Activated gamma-delta T cell (primary cell): ENCODE measurements at places on chromosomes 1 and 21.

DNA sequence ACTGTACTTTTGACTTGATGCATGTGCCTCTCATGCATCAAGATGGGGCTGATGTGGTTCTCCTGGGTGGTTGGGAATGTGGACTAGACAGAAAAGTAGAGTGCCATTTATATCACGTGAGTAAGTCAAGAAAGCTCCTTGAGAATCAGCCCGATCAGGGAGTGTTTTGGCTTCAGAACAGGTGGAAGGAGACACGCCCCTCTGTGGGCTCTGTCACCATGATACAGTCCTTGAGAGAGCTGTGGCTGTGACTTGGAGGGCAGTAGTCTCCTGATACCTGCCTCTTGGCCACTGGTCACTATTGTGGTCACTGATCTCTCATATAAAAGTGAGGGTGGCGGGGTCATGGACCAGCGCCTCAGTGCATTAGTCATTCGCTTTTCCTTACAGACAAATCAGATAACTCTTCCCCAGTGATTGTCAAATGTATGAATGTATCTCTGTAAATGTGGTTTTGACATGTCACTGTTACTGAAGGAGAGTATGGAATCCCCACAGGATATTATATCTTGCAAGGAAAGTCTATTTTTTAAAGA is 8.9 kb upstream of the C4BPB start:
- no peak for DNase-seq

DNA sequence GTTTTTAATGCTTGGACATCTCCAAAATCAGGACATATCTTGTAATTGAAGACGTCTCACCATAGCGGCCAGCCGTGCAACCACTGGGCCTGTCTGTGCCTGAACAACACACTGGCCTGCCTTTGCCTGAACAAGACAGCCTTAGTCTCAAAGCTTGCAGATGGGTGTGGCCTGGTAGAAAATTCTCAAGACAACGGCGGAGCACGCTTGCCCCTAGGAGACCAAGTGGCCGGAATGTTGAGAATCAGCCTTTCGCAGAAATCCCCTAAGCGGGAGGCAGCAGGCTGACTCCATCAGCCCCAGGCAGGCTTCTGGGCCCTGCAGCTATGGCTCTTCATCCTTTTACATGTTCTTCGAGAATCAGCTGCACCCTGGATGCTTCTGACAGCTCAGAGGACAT is 98.0 kb upstream of the C1orf174 start:
- DNase-seq, result no peak

DNA sequence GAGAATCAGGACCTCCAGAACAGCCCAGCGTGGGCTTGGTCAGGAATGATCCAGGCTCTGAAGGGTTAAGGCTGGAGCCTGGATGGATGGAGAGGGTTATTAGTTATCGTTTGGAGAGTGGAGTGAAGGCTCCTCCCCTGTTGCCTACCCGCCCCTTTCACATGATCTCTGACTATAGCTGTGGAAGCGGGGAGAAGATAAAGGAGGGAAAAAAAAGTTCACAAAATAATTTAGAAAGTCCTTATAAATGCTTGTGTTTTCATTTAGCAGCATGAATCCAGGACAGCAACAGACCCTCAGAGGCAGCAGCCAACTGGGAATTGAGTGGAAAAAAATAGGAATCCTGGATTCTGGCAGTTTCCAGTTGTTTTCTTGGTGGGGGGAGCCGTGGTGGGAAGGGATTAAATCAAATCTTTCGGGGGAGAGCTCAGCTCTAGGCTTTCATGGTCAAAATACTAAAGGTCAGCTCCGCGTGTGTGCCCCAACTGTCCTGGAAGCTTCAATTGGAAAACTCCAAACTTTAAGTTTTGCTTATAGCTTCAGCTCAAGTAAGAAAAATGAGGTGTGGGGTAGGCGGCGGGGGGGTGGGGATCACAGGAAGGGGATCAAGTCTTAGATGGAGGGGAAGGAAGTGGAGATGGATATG is 595 bp upstream of the DDR2 start:
- no peak for DNase-seq

GRCh38 chr1:18948048-18948912 is 8.2 kb downstream of the IFFO2 start:
- no peak for DNase-seq

- DNase-seq, result no peak
These were observed 31.4 kb upstream of the OLIG2 start for GRCh38 chr21:32994305-32994704.

DNA sequence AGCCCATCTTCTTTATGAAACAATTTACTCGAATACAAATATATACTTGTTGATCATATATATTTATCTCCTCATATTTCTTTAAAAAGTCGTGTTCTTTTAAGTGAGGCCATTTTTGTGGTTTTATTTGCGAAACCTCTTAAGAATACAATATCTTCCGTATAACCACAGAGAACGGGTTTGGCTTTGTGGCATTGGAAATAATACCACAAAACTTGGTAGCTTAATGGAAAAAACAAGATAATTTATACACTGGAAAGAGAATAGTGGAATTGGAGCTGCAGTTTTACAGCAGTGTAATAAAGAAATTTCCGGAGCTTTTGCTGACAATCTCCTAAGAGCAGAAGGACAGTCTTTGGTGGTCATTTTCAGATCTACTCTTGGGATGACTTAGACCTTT is 29.4 kb downstream of the PTGFR start:
- no peak for DNase-seq

DNA sequence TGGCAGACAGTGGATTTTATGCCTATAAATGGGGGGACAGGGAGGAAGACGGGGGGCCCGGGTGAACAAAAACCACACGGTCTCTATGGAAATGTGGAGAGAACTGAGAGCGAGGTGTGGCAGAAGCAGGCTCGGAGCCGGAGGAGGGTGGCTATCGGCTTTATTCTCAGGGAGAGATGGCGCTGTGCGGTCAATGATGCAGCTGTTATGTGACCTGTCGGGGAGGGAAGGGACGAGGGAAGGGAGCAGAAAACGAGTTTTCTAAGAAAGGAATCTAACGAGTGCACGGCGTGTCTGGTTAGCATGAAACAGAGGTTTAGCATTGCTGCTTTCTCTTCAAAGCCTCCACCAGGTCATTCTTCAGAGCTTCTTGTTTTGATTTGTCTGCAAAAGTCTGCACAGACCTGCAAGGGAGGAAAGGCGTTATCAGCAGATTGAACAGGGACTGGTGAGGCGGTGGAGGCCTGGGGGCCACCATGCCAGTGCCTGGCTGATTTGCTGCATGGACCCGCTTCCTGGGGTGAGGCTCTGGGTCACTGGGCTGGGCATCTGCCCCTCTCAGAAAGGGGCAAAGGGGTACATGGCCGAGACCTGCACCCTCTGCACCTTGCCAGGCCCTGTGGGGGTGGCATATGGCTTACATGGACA is 27.2 kb downstream of the SLC66A1 start:
- DNase-seq, result no peak

GRCh38 chr21:21605521-21605920 is 607.3 kb downstream of the NCAM2 start:
- no peak for DNase-seq

DNA sequence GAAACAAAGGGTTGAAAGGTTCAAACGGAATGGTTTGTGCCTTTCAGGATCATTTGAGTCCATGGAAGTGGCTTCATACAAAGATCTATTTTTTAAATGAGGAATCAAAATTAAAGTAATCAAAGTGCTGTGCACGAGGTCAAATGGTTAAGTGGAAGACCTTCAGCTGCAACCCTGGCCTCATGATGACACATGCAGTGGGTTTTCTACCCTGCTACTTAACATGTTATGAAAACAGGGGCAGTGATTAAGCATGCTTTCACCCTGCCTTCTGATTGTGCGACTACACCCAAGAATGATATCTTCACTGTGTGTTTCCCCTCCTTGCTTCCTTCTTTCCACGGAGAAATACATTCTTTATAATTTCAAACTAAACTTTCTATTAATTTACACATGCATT is 604.2 kb downstream of the LRRIQ3 start:
- DNase-seq, result no peak

DNA sequence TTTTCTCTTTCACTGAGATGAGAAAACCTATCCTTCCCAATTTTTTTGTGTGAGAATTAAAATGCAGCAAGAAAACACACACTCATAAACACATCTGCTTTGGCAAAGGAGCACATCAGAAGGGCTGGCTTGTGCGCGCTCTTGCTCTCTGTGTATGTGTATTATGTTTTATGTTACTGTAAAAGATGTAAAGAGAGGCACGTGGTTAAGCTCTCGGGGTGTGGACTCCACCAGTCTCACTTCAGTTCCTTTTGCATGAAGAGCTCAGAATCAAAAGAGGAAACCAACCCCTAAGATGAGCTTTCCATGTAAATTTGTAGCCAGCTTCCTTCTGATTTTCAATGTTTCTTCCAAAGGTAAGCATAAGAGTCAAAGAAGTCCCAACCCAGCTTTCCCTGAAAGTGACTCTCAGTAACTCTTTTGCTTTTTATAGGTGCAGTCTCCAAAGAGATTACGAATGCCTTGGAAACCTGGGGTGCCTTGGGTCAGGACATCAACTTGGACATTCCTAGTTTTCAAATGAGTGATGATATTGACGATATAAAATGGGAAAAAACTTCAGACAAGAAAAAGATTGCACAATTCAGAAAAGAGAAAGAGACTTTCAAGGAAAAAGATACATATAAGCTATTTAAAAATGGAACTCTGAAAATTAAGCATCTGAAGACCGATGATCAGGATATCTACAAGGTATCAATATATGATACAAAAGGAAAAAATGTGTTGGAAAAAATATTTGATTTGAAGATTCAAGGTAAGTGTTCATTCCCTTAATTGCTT is at the start of gene CD2:
Gene CD2, plus strand, starts transcription at position 233 of the 780 bp plus-strand sequence. Its CDS starts 63 bp downstream, at position 296.
- no peak for DNase-seq

- DNase-seq, result no peak
These were observed 16.9 kb downstream of the TCEANC2 start for GRCh38 chr1:54070171-54070837.

DNA sequence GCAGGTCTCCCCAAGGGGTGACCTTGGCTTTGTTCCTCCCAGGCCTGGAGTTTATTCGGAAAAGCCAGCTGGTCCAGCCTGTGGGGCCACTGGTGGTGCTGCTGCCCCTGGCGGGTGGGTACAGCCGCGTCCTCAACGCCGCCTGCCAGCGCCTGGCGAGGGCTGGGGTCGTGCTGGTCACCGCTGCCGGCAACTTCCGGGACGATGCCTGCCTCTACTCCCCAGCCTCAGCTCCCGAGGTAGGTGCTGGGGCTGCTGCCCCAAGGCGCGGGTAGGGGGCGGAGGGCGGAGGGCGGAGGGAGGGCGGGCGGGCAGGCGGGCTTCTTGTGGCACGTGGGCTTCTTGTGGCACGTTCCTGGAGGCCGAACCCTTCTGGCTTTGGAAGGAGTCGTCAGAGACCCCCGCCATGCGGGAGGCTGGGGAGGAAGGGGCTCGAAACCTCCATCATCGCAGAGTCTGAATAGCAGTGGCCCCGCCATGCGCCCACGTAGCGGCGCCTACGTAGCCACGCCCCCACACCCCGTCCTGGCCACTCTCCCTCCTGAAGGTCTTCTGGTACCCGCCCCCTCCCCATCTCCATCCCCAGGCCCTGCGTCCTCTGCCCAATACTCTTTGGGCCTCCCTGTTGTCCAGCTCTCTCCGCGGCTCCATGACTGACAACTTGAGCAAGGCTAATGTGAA is 16.7 kb downstream of the PCSK9 start:
- DNase-seq, result no peak

GRCh38 chr1:226626577-226626956 is 78.0 kb downstream of the STUM start:
- peak; percentile 32 for DNase-seq

- DNase-seq, result no peak
These were observed 33.5 kb downstream of the ODR4 start for GRCh38 chr1:186409091-186409490.

DNA sequence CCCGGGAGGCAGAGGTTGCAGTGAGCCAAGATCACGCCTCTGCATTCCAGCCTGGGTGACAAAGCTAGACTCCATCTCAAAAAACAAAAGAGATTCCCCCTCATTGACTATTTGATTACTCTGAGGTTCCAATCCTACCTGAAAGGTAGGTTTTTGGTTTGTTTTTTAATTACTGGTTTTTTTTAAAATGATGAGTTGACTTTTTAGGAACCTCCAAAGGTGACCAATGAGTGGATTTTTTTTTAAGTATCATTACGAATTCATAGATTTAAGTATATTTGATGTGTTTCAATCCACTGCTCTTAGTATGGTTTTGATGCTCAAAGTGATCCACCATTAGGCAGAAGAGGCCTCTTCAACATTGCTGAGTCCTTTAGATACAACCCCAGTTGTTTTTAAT is 47.9 kb upstream of the LAX1 start:
- no peak for DNase-seq

DNA sequence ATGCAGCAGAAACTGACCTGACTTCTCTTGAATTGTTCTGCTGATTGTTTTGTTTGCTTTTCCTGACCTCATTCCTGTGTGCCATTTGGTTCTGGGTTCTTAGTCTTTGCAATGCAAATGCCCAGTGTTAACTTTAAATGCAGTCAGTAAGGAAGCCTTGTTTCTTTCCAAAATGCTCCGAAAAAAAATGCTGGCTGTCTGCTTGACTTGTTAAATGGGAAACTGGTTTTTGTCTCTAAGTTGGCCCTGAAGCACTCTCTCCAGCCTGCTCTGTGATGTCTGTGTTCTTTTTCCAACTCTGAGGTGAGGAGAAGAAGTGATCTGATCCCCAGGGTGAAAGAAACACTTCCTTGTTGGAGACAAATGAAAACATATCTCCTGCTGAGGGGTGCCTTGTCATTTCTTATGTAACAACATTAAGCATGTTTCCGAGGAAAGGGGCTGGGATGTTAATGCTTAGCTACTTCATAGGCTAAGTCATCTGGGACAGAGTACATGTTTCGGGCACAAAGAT is 256.3 kb upstream of the ADGRL4 start:
- DNase-seq, result no peak

- DNase-seq, result no peak
These were observed 8.7 kb upstream of the ZNF362 start for GRCh38 chr1:33247545-33247944.

GRCh38 chr1:232367293-232367692 is 262.6 kb downstream of the SIPA1L2 start:
- no peak for DNase-seq

- no peak for DNase-seq
These were observed 26.3 kb downstream of the LRRC52 start for GRCh38 chr1:165570078-165570477.

- DNase-seq, result no peak
These were observed 612.8 kb downstream of the LMO4 start for GRCh38 chr1:87941337-87941946.

DNA sequence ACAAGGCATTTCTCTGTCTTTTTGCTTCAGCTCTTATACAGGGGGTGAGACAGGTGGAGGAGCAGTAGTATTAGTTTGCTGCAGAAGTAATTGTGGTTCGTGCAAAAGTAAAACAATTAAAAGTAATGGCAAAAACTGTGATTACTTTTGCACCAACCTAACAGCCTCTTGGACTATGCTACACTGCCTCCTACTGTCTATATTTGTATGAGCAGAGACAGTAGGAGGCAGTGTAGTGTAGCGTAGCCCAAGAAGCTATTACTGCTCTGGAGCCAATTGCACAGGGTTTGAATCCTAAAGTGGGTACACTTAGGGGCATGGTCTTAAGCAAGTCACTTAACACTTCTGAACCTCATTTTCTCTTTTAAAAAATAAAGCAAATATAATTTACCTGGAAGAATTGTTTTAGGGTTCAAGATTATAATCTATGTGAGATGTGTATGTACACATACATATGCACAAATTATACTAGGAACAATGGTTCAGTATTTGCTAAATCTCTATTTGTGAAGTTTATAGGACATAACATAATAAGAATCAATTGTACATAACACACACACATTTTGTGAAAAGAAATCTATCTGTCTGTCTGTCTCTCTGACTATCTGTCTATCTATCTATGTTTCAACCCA is 103.8 kb downstream of the BRINP3 start:
- DNase-seq, result no peak

GRCh38 chr1:4394366-4394765 is 260.0 kb upstream of the AJAP1 start:
- DNase-seq, result no peak
